ENCODE measurements at places on chromosomes 4 and X. TPM values are rescaled to one million over a fixed set of nuclear protein-coding genes. Genes with fewer than 3 reads are reported as not detected.

The DKK2 gene
- 0.30 TPM for total RNA-seq

The FRMD7 gene
- total RNA-seq: not detected

The FGF13 gene
- total RNA-seq: not detected

The RTL3 gene
- 0.50 TPM for total RNA-seq

The IL13RA2 gene
- total RNA-seq: not detected

The UVSSA gene
- 5.2 TPM for total RNA-seq

All from bronchus fibroblast of lung (primary cell).